ENCODE measurements at places on chromosomes 7 and 10.
A peak's percentile ranks its signal among the peaks of the same experiment; 100 is the strongest.

- ATAC-seq = no peak
Observed at GRCh38 chr7:28041508-28042314, 138.9 kb downstream of the JAZF1 start.

- ATAC-seq = no peak
Observed at GRCh38 chr7:117951285-117951684, 78.0 kb upstream of the CTTNBP2 start.

GRCh38 chr7:104795616-104796398 lies 218.2 kb upstream of the KMT2E start:
- ATAC-seq = no peak

GRCh38 chr10:108849688-108850087 lies 1073.6 kb downstream of the XPNPEP1 start:
- no peak for ATAC-seq

DNA sequence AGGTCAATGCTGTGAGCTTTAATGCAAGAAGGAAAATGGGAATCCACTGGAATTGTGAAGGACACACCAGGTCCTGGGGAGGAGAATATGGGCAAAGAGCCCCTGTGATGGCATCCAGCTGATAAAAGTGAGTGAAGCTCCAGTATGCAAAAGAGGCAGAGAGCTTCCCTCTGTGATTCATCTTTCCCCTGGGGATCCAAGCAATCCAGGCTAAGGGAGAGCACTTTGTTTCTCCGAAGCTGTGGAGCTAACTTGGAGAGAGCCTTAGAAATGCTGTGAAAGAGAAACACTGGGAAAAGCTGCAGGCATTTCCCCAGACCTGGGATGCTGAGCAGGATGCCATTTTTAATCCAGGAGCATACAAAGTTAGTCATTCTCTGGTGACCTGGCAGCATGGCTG lies 489.5 kb downstream of the SH2D4B start:
- ATAC-seq = no peak

DNA sequence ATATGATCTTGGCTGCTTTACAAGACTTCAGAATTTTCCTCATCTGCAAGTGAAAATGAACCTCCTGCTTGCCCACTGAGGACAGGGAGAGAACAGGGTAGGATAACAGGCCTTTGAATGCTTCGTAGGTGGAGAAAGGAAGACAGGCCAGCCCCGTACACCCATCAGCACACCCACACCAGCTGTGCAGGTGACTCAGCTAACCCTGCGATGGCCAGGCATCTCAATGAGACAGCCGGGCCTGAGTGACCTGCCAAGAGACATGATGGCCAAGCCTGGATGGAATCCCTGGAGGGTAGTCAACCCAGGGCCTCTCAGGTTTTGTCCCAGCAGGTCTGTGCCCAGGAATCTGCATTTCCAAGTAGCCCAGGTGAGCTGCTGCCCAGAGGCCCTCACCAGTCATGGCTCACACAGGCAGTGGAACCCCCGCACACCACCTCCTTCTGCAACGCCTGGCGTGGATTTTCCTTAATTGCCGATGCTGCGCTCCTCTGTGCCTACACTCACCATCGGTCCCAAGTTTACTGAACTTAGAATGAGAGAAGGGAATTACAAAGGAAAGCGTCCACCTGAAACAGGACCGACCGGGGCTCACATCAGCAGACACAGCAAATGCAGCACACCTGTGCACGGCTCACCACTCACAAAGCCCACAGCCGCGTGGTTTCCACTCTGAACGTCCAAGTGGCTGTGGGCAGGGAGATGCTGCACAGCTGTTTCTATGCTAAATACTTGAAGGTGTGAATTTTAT lies 163.7 kb downstream of the DIP2C start:
- no peak for ATAC-seq

GRCh38 chr7:24444666-24445440 lies 128.4 kb upstream of the PALS2 start:
- no peak for ATAC-seq

- ATAC-seq = no peak
Observed at GRCh38 chr7:139566075-139566474, 42.6 kb downstream of the CLEC2L start.

DNA sequence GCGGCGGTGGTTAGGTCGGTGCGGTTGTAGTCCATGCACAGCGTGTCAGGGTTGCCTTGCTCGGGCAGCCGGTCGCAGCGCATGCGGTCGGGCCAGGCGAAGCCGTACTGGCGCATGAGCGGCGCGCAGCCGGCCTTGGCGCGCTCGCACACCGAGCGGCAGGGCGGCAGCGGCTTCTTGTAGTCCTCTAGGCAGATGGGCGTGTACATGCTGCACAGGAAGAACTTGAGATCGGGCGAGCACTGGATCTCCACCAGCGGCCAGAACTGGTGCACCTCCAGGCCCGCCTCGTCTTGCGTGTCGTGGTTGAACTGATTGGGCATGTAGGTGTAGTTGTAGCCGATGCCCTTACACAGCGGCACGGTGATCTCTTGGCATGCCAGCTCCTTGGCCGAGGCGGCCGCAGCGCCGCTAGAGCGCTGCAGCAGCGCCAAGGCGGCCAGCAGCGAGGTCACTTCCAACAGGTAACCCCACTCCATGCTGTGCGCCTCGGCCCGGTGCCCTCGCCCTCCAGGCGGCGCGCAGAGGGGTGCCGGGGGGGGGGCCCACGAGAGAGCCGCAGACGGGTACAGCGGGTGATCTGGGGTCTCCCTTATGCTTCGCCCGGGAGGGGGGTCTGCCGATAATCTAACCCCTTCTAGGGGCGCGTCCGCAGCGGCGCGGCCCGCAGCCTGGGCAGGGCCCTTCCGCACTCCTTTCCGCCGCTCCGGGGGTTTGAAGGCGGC lies 983 bp downstream of the FZD8 start:
- ATAC-seq = peak; percentile 82

DNA sequence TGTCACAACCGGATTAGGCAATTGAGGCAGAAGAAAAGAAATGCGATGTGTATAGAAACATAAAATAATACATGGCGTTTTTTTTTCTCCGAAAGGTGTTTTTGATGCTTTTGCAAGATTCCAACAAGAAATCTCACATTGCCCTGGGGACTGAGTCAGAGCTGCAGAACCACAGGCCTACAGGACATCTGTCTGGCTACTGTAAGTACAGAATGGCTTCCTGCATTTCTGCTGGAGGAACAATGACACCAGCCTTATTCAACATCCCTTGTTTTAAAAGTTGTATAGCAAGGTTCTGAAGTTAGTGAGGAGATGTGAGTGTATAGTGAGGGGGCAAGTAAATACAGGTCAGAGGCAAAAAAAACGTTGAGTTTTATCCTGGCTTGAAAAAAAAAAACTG lies 256.4 kb downstream of the ABCA13 start:
- no peak for ATAC-seq

DNA sequence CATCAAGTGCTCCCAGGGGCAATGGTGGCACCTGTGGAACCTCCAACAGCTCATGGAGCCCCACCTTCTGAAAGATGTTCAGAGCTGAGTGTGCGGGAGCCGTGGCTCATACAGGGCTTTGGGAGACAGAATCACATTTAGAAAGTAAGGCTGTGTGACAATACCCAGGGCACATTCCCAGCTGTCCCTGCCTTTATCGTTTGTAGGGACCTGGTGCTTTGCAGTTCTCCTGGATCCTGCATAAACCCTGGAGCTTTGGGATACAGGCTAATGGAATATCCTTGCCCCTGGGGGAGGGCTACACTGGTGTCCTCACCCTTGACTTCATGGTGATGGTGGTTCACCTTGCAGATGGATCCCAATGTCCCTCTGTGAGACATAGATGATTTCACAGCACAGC lies 134.8 kb upstream of the LAMB4 start:
- ATAC-seq = no peak

DNA sequence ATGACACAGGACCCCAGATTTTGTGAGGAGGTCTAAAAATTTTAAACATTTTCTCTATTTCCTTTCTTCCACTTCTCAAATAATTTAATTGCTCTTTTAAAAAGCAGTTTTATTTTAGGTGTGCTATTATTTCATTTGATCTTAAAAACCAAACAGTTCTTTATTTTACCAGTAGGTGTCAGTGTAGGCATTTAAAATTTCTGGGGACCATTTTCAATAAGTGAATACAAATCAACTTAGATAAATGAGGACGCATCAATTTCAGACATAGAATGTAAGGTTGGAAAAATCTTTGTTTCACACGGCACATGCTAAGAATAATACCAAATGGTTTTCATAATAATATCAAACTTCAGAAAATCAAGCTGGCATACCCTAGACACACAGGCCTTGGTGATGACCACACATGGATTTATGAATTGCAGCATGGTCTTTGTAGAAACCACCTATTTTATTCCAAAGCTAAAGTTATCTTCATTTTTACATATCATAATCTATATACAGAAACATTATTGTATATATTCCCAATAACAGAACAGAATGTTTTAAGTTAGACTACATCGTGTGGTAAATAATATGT lies 127.6 kb upstream of the SLC26A5 start:
- ATAC-seq = no peak

GRCh38 chr10:132185601-132186487 lies 904 bp upstream of the DPYSL4 start:
- ATAC-seq = peak; percentile 81

DNA sequence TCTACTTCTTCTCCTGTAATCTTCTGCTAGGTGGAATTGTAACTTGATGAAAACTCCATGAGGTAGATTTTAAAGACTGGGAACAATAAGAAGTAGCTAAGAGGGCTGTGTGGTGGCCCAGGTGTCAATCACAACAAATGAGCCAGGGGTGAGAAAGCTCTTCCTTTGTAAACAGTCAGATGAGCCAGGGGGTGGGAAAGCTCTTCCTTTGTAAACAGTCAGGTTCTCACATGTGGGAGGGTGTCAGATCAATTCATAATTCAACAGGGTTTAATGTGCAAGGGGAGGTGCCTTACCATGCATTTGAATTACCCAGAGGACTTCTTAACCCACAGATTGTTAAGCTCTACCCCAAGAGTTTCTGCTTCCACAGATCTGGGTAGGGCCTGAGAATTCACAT lies 312.4 kb upstream of the AUTS2 start:
- no peak for ATAC-seq

DNA sequence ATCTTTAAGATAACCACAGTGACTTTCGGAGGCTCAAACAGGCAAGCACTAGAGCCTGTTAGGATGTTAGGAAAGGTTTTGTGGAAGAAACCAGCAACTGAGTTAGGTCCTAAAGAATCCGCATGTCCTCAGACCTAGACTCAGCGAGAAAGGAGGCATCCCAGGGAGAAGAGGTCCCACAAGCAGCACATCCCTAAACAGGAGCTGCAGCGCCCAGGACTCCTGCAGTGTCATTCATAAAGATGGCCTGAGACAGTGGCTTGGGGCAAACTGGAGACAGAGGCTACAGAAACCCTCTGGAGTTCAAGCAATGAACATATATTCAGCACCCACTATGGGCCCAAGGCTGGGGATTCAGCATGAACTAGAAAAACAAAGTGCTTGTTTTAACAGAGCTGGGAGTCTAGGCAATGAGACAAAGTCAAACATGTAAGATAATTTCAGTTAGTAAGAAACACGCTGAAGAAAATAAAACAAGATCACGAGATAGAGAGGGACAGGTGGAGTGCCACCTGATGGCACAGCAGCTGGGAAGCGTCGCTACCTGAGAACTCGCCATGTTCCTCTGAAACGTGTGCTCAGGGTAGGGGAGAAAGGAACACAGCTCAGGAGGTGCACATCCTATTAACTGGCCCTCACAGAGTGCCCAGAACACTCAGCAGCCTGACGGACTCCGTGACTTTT lies 48.1 kb downstream of the PARD3 start:
- no peak for ATAC-seq
